ENCODE measurements at places on chromosomes 2 and 18.

- no peak for DNase-seq
These were observed 42.8 kb upstream of the LAPTM4A start for GRCh38 chr2:20094142-20094755.

DNA sequence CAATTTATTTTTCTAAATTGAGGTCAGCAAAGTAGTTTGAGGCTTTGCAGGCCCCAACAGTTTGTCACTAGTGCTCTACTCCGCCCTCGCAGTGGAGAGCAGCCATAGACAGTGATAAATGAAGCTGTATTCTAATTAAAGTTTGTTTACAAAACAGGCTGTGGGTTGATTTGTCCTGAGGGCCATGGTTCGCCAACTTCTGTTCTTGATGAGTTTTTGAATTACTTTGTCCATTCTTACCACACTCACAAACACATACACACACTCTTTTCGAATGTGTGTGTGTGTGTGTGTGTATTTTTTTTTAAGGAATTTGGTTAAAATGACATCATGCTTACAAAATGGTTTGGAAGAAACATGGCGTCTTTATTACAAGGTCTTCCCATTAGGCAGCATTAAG lies 68.6 kb downstream of the MTCL1 start:
- no peak for DNase-seq

GRCh38 chr2:127342101-127342500 lies 45.7 kb downstream of the MAP3K2 start:
- no peak for DNase-seq

GRCh38 chr2:204170411-204170810 lies 233.8 kb downstream of the ICOS start:
- DNase-seq = no peak

DNA sequence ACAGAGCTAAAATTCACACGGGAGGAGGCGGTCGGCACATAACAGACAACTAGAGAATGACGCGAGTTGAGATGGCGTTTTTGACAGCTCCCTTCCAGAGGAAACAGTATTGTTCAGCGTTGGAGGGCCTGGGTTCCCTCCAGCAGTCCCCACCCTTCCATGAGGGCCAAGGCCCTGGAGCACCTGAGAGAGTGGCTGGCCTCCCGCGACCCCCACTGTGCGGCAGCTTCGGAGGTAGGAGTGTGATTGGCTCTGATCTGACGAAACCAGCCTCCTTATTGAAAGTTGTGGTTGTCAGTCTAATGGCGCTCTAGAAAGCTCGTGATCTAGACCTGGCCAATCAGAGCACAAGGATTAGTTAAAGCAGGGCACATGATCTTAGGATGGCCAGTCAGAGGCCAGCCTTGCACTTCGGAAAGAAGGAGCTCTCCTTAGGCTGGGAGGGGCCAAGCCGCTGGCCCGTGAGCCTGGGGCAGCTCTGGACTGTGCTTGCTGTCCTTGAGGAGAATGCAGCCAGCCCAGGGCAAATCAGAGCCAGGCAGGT lies 104.5 kb upstream of the CELF4 start:
- no peak for DNase-seq

DNA sequence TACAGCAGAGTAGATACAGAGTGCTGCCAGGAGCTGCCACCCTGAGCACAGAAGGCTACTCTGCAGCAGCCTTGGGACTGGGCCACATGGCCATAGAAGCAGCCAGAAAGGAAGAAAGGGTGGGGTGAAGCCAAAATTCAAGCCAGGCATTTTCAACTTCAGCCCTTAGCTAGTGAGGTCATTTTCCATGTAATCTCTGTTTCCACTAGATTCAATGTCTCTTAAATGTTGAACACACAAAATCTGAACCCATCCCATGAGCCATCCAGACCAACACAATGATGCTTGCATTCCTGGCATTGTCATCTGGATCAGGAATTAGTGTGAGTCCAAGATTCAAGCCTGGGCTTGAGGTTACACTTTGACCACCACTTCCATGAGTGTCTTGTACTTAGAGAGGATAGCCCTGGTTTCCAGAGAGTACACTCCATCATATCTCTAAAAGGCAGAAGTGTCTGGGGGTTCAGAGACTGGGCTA lies 243.6 kb downstream of the OSR1 start:
- no peak for DNase-seq

DNA sequence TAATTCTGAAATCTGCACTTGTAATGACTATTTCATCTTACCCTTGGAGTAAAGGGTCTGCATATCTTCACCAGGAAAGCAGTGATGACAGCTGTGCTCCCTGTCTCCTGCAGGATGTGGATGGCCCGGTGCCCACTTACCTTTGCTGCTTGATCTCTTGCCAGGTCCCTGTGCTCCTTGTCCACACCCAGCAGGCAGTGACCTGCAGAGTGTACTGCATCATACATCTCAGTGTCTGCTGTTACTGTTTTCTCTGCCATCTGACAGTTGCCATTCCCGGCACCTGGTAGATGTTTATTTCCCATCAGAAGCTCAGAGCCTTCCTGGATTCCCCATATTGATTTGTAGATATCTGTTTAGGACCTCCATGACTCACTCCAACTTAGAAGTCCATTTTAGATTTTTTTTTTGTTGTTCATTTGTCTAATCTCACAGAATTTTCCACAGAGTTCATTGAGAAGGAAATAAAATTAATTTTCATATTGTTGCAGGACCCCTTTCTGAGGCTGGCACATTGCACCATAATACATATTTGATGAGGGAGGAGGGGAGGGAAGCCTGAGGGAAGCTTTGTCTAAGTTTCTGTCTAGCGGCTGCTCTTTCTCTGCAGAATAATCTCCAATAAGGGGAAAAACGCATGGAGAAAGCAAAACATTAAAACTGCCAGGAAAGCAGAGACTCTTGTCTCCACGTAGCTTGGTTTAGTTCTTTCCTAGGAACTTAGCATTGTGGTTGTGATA lies 697.5 kb upstream of the RAB6C start:
- no peak for DNase-seq

DNA sequence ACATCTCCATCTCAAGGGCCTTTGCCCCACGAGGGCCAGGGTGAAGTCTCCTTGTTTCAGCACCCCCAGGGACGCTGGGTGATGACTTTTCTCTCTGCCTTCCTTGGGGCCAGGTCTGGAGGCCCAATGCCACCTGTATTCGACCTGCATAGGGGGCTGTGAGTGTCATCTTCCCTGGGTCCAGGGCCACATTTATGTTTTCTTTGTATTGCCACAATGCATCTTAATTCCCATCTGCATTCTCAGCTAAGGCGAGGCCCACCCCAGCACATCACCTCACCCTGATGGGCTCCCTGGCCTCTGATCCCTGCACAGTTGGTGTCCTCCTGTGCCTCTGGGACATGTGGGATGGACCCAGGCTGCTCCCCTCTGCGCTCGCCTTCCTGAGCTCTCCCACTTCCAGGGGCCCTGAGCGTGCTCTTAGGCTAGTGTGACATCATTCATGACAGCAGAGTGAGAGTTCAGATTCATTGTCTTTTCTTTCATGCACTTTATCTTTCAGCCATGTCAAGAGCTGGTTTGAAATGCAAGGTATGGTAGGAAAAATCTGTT lies 122.0 kb upstream of the COPS8 start:
- no peak for DNase-seq

DNA sequence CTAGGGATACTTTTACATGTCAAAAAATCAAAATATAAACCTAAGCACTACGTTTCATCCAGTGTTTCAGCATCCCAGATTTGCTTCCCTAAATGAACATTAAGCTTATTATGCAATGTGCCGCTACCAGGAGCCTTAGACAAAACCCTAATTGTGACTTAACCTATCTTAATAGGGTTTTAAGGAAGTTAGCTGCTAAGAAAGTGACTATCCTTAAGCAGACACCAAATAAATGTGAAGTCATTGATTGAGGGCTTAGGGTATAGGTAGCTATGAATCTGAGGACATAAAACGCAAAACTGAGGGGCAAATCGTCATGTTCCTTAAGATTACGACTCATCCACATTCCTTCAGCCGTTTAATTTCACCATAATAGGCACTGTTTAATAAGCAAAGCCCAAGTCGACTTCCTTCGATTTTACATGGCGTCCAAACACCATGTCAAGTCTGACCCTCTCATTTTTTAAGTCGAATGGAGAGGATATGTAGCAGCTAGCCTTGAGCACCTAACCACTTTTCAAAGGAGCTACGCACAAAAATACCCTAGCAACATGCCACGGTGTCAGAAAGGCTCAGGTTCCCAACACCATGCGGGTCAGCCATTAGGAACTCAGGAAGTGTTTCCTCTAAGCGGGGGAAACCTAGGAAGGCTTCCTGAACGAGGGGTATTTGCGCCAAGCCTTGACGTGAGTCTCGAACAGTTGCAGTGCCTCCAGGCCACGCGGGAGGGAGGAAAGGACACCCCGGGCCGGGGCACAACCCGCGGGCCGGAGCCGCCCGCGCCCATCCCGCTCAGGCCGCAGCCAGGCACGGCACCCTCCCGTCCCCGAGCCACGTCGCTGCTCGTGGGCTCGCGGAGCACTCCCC lies 1.0 kb downstream of the HDLBP start:
- peak; percentile 68 for DNase-seq

Measured in endothelial cell of umbilical vein (primary cell).